ENCODE measurements at places on chromosomes 7 and 10. TPM values are rescaled to one million over a fixed set of nuclear protein-coding genes. Genes with fewer than 3 reads are reported as not detected.

ANLN gene
- total RNA-seq: 5.8 TPM

LBX1 gene
- not detected for total RNA-seq

NXPH1 gene
- not detected for total RNA-seq

ST8SIA6 gene
- total RNA-seq: 7.1 TPM

GRCh38 chr7:73952266-73952665 lies 75.7 kb upstream of the ELN start:
- no peaks in the 10 kb centered on the region for H3K36me3 ChIP-seq
- H3K27me3 ChIP-seq: no peaks in the 10 kb centered on the region
- H3K4me1 ChIP-seq: no peaks in the 10 kb centered on the region
- DNase-seq: no peak
- no peak overlapping the region for H3K4me3 ChIP-seq

DNA sequence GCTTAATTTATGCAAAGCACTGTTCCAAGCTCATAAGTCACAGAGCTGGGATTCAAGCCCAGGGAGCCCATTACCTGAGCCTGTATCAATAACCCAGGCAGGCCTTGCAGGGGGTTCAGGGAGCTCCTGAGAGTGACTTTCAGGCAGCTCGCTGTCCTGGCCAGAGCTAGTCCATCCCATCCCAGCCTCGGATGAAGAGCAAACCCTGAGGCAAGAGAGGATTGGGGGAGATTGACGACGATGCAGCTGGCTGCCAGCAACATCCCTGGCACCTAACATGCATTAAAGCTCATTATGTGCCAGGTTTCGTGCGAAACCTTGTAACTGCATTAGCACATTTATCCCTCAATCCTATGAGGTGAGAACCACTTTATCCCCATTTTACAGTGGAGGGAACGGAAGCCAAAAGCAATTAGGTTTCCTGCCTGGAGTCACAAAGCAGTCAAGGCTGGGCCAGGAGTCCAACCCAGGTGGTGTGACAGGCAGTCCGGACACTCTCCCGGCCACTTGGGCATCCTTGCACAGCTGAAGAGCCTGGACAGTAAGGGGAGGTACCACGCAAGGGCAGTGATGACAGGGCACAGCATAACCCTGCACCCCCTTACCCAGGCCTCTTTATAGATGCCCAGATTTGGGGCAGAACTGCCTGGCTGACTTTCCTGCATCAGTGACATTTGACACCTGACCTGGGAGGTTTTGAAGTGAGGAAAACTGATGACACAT lies 129.8 kb upstream of the CHST15 start:
- no peaks in the 10 kb centered on the region for H3K27me3 ChIP-seq
- H3K27ac ChIP-seq: no peak overlapping the region
- H3K4me1 ChIP-seq: no peaks in the 10 kb centered on the region
- DNase-seq: no peak

DNA sequence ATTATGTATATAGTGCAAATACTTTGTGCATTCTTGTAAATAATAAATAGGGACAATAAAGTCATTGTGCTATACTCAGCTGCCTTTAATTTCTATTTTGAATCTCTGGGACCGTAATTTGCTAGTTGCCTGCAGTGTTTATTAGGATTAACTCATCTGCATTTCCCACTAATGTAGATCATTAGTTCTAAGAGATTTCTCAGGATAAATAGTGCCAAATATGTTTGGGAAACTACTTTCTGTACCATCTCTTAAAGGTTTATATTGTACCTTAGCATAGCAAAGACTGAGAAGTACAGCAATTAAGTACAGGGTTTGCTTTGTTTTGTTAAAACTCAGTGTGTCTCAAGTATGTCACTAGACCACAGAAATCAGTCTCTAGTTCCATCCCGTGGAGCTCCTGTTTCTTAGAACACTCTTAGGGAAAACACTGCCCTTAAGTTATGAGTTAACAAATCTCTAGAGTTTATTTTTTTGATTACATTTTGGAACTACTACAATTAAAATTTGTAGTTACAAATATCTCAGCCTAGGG lies 26.0 kb downstream of the ADD3 start:
- peaks cover 22% of the 10 kb centered on the region for H3K4me1 ChIP-seq
- no peak for DNase-seq
- H3K36me3 ChIP-seq: no peaks in the 10 kb centered on the region
- H3K27me3 ChIP-seq: no peaks in the 10 kb centered on the region
- no peak overlapping the region for H3K27ac ChIP-seq

DNA sequence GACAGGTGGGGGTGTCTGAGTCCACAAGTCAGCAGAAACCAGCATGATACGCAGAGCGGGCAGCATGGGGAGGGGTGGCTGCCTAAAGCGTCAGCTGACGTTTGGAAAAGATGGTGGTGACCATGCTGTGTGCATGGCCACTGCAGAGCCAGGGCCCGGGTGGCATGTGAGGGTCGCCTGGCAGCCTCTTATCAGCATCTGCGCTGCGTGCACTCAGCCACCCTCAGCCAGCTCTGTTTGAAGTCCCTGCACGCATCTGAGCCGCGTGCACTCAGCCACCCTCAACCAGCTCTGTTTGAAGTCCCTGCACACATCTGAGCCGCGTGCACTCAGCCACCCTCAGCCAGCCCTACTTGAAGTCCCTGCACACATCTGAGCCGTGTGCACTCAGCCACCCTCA lies 61.5 kb downstream of the WDR37 start:
- no peak overlapping the region for H3K27ac ChIP-seq
- DNase-seq: no peak
- H3K27me3 ChIP-seq: no peaks in the 10 kb centered on the region
- H3K4me1 ChIP-seq: no peaks in the 10 kb centered on the region
- H3K4me3 ChIP-seq: no peak overlapping the region
- peaks cover 11% of the 10 kb centered on the region for H3K36me3 ChIP-seq

GRCh38 chr10:102641402-102641801 lies 2.9 kb upstream of the TRIM8 start:
- peaks cover 6% of the 10 kb centered on the region for H3K4me1 ChIP-seq
- peak overlapping the region; percentile 99 for H3K27ac ChIP-seq
- no peaks in the 10 kb centered on the region for H3K27me3 ChIP-seq
- H3K36me3 ChIP-seq: no peaks in the 10 kb centered on the region

- H3K4me3 ChIP-seq: no peak overlapping the region
- H3K27me3 ChIP-seq: no peaks in the 10 kb centered on the region
- H3K27ac ChIP-seq: no peak overlapping the region
- no peak for DNase-seq
- no peaks in the 10 kb centered on the region for H3K36me3 ChIP-seq
- no peaks in the 10 kb centered on the region for H3K4me1 ChIP-seq
Measured at GRCh38 chr10:124478515-124478914, 16.9 kb downstream of the LHPP start.

DNA sequence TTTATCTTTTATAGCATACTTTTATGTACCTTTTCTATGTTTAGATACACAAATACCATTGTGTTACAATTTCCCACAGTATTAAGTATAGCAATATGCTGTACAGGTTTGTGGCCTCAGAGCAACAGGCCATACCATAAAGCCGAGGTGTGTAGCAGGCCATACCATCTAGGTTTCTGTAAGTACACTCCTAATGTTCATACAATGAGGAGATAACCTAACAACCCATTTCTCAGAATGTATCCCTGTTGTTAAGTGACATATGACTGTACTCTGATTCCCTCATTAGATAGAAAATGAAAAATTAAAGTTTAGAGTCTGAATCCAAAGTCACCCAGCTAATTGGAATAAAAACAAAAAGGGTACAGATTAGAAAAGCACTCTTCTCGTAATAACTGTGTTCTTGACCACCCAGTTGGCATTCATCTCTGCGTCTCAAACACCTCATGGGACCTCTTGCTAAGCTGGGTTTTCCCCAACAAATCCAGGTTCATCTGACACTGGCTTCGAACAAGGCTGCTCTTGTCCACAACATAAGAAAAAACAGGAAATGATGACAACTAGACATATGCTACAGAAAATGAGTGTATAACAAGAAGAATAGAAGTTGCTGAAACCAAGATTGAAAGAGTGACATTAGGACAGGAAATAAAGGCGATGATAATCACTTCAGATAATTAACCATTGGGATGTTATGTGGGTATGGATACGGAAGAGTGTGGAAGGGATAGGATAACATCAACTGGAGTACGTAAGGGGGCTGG lies 1.4 kb downstream of the NDUFB8 start:
- H3K4me1 ChIP-seq: peaks cover 21% of the 10 kb centered on the region
- peak overlapping the region; percentile 88 for H3K27ac ChIP-seq
- H3K36me3 ChIP-seq: peaks cover 36% of the 10 kb centered on the region
- no peaks in the 10 kb centered on the region for H3K27me3 ChIP-seq
- peak overlapping the region; percentile 83 for H3K4me3 ChIP-seq
- no peak for DNase-seq

Data from upper lobe of left lung (tissue), 6 donors.